ENCODE measurements at places on chromosomes 2 and 18.

- DNase-seq, result no peak
Measured at GRCh38 chr18:69205925-69206324, 194.8 kb upstream of the DOK6 start.

DNA sequence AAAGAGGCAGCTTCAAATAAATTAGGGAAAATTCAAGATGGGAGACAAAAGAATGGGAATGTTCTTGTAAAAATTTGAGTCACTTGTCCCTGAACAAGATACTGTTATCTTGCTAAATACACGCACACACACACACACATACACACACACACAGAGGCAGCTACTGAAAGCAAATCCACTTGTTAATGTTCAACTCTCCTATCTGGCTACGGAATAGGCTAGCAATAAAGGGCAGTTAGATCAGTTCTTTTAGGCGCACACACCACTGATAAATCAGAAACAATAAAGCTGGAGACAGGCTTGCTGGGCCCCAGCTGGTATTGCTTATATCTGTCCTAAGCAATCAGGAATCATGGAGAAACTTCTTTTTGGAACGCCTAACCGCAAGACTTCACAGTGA is 461.6 kb downstream of the BCL11A start:
- no peak for DNase-seq

GRCh38 chr18:75129717-75130477 is 79.0 kb downstream of the PTGR3 start:
- DNase-seq, result no peak

- DNase-seq, result no peak
Measured at GRCh38 chr2:145088756-145089155, 568.8 kb upstream of the ZEB2 start.

DNA sequence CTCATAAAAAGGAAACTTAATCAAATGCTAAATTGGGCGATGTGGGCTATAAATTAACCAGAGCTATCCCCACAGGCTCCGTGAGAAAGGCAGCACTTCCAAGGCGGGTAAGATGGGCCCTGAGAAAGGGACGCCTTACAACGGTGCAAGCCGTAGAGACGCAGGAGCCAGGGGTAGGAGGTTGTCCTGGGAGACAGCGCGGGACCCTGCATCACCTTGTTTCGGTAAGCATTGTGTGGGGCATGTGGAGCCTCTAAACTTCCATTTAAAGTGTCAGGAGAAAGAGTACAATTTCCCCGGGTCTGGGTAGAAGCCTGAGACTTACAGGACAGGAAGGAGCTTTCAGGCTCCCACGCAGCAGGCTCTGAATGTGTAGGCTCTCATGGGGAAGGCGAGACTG is 1.2 kb upstream of the PER2 start:
- DNase-seq, result no peak

- DNase-seq, result no peak
Measured at GRCh38 chr18:60060026-60060425, 160.2 kb downstream of the PMAIP1 start.

DNA sequence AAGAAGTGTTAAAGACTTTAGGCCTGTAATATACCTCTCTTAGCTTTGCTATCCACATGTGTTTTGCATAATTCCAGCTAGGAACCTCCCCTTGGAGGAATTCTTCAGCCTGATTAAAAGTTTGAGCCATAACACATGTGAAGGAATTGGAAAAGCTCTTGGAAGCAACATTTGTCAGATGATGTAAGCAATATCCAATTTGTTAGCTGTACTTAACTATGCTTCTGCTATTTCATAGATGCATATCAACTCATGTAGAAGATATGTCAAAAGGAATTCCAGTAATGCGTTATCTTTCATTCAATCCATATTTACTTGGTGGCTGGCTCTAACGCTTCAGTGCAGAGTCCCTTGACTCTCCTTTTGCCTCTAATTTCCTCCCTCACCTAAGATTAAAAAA is 46.2 kb downstream of the PKP4 start:
- DNase-seq, result peak; percentile 56

DNA sequence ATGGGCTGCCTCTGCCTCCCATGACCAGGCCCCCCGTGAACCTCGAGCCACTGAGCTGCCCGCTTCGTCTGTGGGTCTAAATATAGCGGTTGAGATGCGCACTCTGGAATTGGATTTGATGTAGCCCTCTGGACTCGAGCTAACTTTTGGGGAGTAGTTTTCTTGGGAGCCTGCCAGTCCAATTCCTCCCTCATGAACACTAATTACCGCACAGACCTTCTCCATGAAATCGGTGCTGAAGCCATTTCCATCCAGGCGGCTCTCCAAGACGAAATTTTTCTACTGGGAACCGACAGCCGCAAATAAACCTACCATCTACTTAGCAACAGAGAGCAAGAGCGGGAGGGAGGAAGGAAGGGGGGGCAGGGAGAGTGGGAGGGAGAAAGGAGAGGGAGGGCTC is 63.6 kb downstream of the CELF4 start:
- no peak for DNase-seq

All from fibroblast of pulmonary artery (primary cell).